ENCODE measurements at places on chromosomes 12 and 14.

DNA sequence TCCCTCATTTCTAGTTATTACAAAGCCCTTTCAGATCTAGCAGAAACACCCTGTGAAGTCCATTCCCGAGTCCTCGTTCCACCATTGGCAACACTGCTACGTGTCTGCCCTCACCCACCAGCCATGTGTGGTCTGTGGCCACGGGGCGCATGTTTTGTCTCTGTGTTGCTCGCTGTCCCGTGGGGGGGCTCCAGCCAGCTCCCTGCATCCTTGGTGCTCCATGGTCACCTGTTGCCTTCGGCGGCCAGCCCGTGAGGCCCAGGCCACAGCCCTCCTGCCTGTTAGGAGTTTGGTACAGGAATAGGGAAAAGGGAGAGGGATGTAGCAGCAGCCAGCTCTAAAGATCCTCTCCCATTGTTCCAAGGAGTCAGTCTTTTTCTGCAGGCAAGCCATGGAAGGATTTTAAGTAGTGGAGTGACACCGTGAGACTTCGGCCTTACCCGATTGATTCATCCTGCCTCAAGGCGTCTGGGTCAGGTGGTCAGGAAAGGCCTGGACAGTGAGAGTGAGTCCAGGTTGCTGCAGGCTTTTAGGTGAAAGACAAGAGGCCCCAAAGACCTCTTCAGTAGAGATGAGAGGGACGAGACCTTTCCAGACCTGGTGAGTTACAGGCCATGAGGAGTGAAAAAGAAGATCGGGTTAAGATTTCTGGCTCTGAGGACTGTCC is 30.3 kb downstream of the TPCN1 start:
- no peak for DNase-seq

GRCh38 chr12:53208877-53209463 is 1.9 kb upstream of the ITGB7 start:
- DNase-seq, result no peak

- no peak for DNase-seq
Measured at GRCh38 chr14:58243790-58244555, 670 bp upstream of the PSMA3 start.

DNA sequence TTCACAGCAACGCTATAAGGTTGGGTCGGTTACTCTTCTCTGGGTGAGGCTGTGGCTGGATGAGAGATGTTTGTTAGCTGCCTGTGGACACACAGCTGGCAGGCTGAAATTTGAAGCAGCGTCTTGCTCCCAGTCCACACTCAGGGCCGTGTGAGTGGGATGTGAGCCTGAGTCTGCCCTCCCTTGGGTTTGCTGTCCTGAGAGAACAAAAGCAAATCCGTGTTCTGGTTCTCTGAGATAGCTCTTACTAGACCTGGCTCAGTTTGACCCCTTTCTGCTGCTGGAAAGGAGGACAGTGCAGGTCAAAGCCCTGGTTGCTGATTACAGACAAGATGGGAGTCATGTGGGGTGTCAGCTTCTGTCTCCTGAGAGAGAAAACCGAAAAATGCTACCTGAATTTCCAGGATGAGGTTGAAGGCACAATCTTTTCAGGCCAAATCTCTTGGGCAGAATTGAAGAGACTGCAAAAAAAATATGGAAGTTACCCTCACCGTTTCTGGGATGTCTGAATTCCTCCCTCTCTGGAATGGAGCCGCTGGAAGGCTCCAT is 270.8 kb downstream of the ZFP36L1 start:
- DNase-seq, result no peak

DNA sequence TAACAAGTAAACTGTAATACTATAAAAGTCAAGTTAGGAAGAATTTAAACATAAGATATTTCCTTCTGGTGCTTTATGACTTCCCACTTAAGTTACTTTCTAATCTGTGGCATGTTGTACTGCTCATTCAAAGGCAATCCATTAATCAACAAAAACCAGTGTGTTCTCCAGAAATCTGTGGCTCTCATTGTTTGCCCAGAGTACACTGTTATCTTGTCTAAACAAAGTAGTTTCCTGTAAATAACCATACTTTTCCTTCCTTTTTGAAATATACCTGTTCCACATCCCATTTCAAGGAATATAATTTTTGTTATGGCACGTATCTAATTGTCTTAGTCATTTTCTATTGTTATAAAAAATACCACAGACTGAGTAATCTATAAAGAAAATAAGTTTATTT is 184.1 kb downstream of the CCER1 start:
- DNase-seq, result no peak

DNA sequence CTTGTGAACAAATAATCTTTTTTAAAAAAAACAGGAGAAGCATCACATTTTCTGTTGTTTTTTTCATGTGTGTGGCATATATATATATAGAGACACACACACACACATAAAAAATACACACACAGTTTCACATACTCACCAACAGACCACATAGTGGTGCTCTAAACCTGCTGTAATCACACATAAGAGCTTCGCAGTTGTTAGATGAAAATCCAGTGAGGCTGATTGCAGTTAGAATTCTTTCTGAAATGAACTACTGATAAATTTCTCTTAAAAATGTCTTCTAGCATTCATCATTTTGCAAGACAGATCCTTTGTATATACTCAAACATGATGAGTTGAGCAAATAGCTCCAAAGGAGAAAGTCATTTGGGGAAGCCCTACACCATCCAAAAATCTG is 434.3 kb upstream of the STXBP6 start:
- DNase-seq, result no peak

- no peak for DNase-seq
Measured at GRCh38 chr12:62653740-62654139, 187.1 kb downstream of the MON2 start.

DNA sequence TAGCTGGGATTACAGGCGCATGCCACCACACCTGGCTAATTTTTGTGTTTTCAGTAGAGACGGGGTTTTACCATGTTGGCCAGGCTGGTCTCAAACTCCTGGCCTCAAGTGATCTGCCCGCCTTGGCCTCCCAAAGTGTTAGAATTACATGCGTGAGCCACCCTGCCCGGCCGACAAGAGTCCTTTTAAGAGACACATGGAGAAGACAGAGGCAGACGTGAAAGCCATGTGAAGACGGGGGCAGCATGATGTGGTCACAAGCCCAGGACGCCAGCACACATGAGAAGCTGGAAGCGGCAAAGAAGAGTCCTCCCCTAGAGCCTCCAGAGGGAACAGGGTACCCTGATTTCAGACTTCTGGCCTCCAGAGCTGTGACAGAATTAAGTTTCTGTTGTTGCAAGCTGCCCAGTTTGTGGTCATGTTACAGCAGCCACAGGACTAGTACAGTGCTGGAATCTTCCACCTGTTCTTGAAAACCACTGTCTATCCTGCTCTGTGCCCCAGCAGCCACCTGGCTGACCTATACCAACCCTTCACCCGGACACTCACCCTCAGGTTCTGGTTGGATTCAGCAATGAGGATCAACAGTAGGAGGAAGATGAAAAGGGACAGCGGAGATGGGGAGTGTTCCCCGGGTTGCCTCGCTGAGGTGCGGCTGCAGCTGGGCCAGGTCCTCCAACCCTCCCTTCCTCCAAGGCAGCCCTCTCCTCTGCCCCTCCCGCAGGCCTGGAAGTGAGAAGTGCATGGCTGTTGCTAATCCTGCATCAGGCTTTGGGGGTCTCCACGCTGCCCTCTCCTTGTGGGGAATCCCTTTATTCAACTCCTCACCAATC is 16.9 kb downstream of the VPS37B start:
- DNase-seq, result no peak

Measured in stimulated activated CD4-positive, alpha-beta T cell treated with anti-CD3 and anti-CD28 coated beads, TNF-alpha, amount 100 ng/mL, for 24 hours (primary cell).